Natural killer cell treated with Interleukin-12 subunit alpha and Interleukin-12 subunit beta and Interleukin-15 and Interleukin-18, amount 100 ng/mL, for 72 hours (primary cell): ENCODE measurements at places on chromosomes 5 and 9. TPM values are rescaled to one million over a fixed set of nuclear protein-coding genes. Genes with fewer than 3 reads are reported as not detected.

DNA sequence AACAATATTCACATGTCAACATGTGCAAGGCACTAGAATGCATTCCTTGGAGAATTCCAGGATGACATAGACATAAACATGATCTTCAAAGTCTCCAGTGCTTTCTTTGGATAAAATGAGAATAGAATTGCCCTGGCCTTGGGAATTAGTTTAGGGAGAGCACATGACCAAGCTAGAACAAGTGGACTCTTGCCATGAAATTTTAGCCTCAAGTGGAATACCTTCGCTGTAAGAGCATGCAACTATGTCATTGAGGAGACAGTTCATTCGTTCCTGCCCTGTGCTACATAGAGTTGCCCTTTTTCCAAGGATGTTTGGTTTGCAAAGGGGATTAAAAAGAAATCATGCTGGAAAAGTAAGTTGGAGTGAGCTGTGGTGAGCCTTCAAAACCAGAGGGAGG lies 42.7 kb downstream of the ZFAND5 start:
- H3K4me1 ChIP-seq, result peaks cover 3% of the 10 kb centered on the region
- H3K27me3 ChIP-seq, result no peaks in the 10 kb centered on the region
- H3K36me3 ChIP-seq, result no peaks in the 10 kb centered on the region

- peaks cover 5% of the 10 kb centered on the region for H3K4me1 ChIP-seq
- H3K27me3 ChIP-seq, result no peaks in the 10 kb centered on the region
- H3K27ac ChIP-seq, result no peak overlapping the region
- no peaks in the 10 kb centered on the region for H3K36me3 ChIP-seq
Measured at GRCh38 chr5:67454957-67455561, 258.5 kb upstream of the CD180 start.

Gene TYRP1
- total RNA-seq, result not detected

GRCh38 chr5:59259237-59259636 lies 634.3 kb downstream of the PDE4D start:
- no peaks in the 10 kb centered on the region for H3K36me3 ChIP-seq
- H3K27ac ChIP-seq, result no peak overlapping the region
- no peak overlapping the region for H3K4me3 ChIP-seq
- H3K27me3 ChIP-seq, result peaks cover 5% of the 10 kb centered on the region
- no peaks in the 10 kb centered on the region for H3K4me1 ChIP-seq

DNA sequence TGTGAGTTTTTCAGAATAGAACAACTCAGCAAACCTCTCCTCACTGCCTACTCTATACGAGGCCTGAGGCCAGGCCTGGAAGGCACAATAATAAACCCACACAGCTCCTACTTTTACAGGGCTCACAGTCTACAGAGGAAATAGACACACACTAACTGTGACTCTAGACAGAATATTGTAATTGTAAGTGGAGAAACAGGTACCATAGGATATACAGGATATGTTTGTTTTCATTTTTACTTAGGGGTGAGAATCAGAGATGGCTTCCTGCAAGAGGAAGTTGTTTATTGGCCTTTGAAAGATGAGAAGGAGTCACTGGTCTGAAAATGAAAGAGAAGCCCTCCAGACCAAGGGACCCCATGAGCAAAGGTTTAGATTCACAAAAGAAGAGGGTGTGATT lies 35.8 kb upstream of the TGFBR1 start:
- H3K4me1 ChIP-seq, result peaks cover 49% of the 10 kb centered on the region
- DNase-seq, result no peak
- peak overlapping the region; percentile 82 for H3K27ac ChIP-seq
- H3K27me3 ChIP-seq, result no peaks in the 10 kb centered on the region
- peak overlapping the region; percentile 54 for H3K4me3 ChIP-seq

Gene DTWD2
- 4.9 TPM for total RNA-seq

GRCh38 chr9:91429501-91429900 lies 5.9 kb upstream of the NFIL3 start:
- no peaks in the 10 kb centered on the region for H3K36me3 ChIP-seq
- H3K4me1 ChIP-seq, result peaks cover 29% of the 10 kb centered on the region
- no peak overlapping the region for H3K27ac ChIP-seq
- H3K4me3 ChIP-seq, result no peak overlapping the region

DNA sequence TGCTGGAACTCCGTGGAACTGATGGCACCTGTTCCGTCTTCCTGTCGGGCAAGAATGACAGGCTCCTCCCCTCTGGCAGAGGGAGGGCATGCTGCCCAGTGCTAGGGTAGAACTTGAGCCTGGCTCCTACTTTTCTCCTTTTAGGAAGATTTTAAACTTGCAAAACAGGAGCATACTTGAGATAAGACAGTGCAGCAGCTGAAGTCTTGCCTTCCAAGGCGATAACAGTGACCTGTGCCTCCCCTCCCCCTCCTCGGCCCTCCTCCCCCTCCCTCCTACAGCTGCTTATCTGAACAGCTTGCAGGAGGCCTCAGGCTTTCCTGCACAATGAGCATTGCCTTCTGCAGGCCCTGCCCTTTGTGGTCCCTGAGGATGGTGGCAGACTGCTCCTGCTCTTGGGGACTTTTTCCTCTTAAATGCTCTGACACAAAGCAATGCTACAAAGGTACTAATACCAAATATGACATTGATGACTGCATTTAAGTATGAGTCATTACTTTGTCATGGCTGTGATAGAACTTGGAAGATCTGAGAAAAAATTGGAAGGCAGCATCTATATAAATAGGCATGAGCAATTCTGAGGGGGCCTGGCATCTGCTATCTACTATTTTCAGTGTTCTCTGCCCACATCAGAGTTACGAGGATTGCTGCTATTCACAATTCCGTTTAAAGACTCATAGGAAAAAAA lies 2.0 kb downstream of the GADD45G start:
- peaks cover 32% of the 10 kb centered on the region for H3K27me3 ChIP-seq
- H3K4me1 ChIP-seq, result peaks cover 19% of the 10 kb centered on the region
- DNase-seq, result no peak
- peak overlapping the region; percentile 94 for H3K27ac ChIP-seq
- H3K36me3 ChIP-seq, result no peaks in the 10 kb centered on the region

- H3K4me3 ChIP-seq, result no peak overlapping the region
- no peak overlapping the region for H3K27ac ChIP-seq
- no peaks in the 10 kb centered on the region for H3K4me1 ChIP-seq
- no peaks in the 10 kb centered on the region for H3K36me3 ChIP-seq
- no peak for DNase-seq
Measured at GRCh38 chr9:89786655-89787054, 181.8 kb downstream of the GADD45G start.

DNA sequence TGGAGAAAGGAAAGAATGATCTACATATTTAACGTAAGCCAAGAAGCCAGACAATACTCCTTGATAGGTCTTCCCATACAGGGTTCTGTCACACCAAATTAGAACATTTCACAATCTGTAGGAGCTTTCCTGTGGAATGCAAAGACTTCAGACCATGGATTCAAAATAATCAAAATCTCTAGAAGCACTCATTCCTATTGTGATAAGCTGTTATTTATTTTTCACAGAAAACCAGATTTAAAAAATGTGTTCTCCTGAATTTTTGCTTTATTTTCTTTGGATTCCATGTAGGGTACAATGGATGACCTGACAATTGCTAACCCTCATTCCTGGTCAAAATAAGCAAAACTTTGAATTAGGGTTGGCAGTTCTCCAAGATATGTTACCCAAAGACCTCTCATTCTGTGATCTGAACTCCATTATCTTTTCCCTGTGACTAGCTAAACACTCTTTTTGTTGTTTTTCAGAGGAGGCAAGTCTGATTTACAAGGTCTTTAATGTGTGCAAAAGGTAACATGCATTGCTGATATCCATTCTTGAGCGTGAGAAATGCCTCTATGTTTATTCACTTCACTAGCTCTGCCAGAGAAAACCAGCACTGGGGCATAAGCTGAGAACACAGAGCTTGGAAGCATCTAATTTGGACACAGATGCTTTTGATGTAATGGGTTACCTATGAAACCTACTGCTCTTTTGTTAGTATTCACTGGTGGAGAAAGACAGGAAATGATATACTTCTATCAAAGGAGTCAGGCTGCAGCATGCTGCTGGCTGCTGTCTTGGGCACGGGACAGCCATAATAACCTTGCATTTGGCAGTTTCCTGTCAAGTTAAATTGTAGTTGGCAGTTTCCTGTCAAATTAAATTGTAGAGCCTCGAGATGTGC lies 31.4 kb downstream of the ACTBL2 start:
- no peak overlapping the region for H3K4me3 ChIP-seq
- H3K36me3 ChIP-seq, result no peaks in the 10 kb centered on the region
- no peak overlapping the region for H3K27ac ChIP-seq
- peaks cover 11% of the 10 kb centered on the region for H3K27me3 ChIP-seq

- no peaks in the 10 kb centered on the region for H3K36me3 ChIP-seq
- H3K4me1 ChIP-seq, result no peaks in the 10 kb centered on the region
- DNase-seq, result no peak
- no peak overlapping the region for H3K4me3 ChIP-seq
Measured at GRCh38 chr5:27377626-27378025, 339.2 kb upstream of the CDH9 start.

Gene POU5F2
- total RNA-seq, result 4.9 TPM

Gene HMMR
- 44.3 TPM for total RNA-seq

DNA sequence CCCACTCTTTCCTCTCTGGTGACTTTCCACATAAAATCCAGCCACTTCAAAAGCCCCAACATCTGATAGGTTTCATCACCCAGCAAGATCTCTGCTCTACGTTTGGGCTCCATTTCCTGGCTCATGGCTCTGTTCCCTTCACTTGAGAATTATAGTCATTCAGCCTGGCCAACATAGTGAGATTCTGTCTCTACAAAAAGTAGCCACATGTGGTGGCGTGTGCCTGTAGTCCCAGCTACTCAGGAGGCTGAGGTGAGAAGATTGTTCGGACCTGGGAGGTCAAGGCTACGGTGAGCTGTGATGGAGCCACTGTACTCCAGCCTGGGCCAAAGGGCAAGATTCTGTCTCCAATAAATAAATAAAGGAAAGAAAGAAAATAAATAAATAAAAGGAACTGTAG lies 83.3 kb upstream of the IGFBPL1 start:
- no peaks in the 10 kb centered on the region for H3K4me1 ChIP-seq
- H3K27ac ChIP-seq, result no peak overlapping the region
- peaks cover 15% of the 10 kb centered on the region for H3K27me3 ChIP-seq
- no peak for DNase-seq

Gene OTP
- not detected for total RNA-seq

- H3K4me1 ChIP-seq, result peaks cover 3% of the 10 kb centered on the region
- H3K27me3 ChIP-seq, result no peaks in the 10 kb centered on the region
- no peak for DNase-seq
- no peaks in the 10 kb centered on the region for H3K36me3 ChIP-seq
- no peak overlapping the region for H3K27ac ChIP-seq
- H3K4me3 ChIP-seq, result no peak overlapping the region
Measured at GRCh38 chr9:8437876-8438275, 638.3 kb upstream of the DMAC1 start.

DNA sequence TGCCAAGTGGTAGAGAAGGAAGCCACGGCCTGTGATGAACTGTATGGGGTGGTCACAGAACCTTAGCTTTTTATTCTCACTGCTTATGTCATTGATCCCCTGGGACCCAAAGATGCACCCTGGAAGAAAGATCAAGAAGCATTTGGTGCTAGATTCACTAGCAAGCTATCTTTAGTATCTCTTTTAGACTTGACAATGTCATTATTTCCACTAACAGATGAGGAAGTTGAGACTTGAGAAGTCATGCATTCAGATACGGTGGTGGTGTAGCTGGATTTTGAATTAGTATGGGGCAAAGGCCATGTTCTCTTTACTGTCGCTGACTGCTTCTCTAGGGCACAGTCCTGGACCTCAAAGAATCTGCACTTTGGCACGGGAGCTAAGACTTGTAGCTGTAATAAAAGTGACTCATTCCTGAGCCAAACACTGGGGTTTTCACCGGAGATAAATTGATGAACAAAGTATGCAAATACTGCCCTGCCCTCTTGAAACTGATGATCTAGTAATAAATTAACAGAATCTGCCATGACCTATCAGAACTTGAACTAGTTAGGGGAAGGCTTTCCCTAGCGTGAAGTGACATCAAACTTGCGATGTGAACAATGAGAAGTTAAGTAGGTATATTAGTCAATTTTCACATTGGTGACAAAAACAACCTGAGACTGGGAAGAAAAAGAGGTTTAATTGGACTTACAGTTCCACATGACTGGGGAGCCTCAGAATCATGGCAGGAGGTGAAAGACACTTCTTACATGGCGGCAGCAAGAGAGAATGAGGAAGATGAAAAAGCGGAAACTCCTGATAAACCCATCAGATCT lies 5.4 kb downstream of the GDA start:
- DNase-seq, result no peak
- peaks cover 20% of the 10 kb centered on the region for H3K27me3 ChIP-seq
- H3K4me3 ChIP-seq, result no peak overlapping the region
- H3K36me3 ChIP-seq, result no peaks in the 10 kb centered on the region
- no peaks in the 10 kb centered on the region for H3K4me1 ChIP-seq

- no peak overlapping the region for H3K4me3 ChIP-seq
- no peak for DNase-seq
- no peaks in the 10 kb centered on the region for H3K36me3 ChIP-seq
Measured at GRCh38 chr5:32202394-32202793, 28.3 kb upstream of the GOLPH3 start.

DNA sequence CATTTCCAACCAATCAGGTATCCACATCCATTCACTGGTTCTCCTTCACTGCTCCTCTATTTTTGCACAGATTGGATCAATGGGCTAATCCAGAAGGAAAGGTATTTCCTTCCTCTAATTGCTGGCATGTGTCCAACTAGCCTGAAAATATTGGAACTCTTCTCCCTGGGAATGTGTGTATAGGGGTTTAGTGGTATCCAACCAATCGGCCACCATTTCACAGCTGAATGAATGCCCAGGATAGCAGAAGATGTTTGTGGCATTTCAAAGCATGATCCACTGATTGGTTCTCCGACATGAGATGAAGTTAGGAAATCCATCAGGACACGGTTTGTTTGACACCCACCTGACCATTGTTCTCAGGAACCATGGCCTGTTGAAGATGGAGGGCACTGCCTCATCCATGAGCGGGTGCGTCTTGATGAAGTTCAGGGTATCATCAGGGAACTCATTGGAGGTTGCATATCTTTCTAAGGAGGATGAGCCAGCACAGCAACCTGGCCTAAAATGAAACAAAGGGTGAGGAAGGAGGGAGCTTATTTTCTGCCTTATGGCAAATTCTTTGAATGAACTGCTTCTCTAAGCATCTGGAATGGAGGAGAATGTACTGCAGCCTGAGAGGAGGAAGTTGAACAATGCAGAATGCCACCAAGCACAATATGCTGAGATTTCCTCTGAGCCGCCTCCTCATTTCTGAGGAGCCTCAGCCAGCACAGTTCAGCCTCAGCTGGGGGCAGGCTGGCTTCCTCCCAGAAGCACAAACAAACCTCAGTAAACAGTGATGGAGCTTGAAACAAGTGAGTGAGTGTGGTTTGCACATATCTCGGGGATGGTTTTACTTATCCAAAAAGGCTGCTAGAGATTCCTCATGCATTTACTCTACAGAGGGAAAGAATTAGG lies 94.6 kb downstream of the SEMA6A start:
- peaks cover 5% of the 10 kb centered on the region for H3K4me1 ChIP-seq
- DNase-seq, result no peak
- H3K36me3 ChIP-seq, result peaks cover 15% of the 10 kb centered on the region
- H3K27ac ChIP-seq, result no peak overlapping the region
- no peak overlapping the region for H3K4me3 ChIP-seq

DNA sequence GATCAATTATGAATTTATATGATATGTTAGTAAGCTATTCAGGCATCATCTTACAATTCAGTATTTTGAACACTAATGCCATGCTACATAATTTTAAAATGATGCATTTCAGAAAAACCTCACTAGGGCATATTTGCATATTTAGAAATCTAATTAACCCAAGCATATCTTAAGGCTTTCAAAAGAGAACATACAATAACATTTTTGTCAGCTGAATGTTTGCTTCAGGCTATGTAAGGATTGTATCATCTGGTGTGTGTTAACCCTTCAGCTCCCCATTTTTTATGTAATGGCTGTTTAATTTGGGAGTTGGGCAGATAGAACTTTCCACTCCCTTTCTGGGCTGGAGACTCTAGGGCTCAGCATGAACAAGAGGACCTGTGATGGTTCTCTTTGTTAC lies 299.1 kb upstream of the EFNA5 start:
- DNase-seq, result no peak
- H3K27me3 ChIP-seq, result no peaks in the 10 kb centered on the region
- H3K4me3 ChIP-seq, result no peak overlapping the region

Gene OR13C2
- total RNA-seq, result not detected

Gene FOXD4
- 0.22 TPM for total RNA-seq
